RWPE2 (cell line): ENCODE measurements at places on chromosomes 1 and 21.

DNA sequence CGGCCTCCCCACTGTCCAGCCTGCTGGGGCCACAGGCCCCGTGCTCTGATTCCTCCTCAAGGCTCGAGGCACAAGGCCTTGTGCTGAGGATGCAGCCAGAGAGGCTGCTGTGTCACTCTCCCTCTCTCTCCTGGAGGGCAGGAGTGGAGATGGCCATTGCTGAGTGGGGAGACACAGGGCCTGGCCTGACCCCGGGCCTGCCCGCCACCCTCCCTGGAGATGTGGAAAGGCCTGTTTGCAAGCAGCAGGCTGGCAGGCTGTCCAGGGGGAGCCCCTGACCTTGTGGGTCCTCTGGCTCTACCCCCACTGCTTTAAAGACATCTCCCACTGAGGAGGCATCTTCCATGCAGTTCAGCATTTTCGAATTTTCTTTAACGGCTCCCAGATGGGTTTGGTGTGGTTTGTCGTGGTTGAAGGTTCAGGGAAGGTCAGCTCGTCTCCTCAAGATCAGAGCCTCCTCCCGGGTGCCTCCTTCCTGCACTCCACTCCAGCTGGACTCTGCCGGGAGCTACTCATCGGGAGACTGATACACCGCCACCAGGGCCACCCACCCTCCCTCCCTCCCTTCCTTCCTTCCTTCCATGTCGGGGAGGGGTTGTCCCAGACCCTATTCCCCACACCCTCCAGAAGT lies 69.1 kb downstream of the SPSB1 start:
- DNase-seq = no peak

- no peak for DNase-seq
Observed at GRCh38 chr1:246569248-246570238, 3.3 kb downstream of the CNST start.

DNA sequence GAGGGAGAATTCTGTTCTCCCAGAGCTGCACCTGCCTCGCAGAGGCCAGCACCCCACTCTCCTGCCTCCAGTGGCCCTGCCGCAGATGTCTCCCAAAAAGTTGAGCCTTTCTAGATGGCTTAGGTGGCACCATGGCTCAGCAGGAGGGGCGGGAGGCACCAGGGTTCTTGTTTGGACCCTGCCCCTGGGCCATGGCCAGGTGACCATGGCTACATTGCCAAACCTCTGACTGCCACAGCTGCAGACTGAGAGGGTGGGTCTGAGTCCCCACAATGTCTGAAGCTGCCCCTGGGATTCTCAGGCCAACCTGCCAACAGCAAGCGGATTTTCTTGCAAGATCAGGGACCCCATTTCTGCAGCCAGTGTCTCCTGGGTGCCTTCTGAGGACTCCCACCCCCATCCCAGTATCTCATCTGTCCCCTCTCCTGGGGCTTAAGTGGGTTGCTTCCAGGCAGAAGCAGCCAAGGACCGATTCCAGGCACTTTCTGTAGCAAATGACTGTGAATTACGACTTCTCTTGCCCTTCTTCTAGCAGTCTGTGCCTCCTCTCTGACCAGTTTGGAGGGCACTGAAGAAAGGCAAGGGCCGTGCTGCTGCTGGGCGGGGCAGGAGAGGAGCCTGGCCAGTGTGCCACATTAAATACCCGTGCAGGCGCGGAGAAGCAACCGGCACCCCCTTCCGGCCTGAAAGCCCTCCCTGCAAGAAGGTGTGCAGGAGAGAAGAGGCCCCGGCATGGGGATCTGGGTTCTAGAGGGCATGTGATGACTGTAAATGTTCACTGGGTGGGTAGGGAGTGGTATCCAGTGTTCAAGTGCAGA lies 22.5 kb downstream of the SESN2 start:
- DNase-seq = no peak

DNA sequence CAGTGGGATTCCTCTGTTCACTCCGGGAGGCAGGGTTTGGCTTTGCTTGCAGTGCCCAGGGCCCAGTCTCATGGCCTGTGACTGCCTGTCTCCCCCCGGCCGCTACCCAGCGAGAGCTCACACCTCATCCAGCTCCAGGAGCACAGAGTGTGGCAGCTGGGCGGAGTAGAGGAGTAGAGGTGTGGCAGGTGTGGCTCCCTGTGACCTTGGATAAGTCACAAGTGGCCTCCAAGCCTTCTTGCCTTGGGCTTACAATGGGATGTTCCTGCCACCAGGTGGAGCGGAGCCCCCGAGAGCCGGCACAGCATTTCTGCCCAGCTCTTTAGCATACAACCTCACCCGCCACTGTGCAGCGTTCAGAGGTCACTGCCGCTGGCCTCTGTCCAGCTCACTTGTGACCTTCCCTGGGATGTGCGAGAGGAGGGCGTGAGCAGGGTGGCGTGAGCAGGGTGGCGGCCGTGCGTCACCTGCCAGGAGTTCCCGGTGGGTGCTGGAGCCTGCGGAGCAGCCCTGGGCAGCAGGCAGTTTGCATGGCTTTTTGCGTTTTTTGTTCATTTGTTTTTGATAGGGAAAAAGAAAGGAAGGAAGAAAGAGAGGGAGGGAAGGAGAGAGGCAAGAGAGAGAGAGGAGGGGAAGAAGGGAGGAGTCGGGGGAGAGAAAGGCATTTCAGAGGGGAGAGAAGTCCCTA lies 42.4 kb downstream of the CRYAA start:
- peak; percentile 38 for DNase-seq

DNA sequence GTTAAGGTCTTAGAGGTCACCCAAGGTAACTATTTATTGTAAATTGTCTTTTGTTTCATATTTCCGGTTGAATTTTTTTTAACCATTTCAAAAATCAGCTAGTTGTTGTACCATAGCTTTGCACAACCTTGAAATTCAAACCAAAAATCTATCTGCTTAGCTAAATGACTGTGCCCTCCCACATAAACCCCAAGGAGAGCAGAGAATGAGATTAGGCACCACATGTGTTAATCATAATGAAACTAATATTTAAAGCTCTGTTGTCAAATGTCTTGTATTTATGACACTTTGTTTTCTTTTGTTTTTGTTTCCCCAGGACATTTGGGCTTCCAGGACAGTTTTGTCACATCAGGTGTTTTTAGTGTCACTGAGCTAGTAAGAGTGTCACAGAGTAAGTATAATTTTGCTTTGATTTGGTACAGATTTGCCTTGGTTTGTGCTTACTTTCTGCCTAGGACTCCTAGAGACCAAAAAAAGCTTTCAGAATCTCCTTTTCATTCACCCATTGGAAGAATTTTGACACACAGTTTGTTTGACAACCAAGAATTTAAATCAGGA lies 249.9 kb downstream of the NFIA start:
- no peak for DNase-seq

- no peak for DNase-seq
Observed at GRCh38 chr1:223248001-223248769, 105.1 kb upstream of the TLR5 start.

- DNase-seq = no peak
Observed at GRCh38 chr1:167165948-167166689, 54.6 kb upstream of the POU2F1 start.

DNA sequence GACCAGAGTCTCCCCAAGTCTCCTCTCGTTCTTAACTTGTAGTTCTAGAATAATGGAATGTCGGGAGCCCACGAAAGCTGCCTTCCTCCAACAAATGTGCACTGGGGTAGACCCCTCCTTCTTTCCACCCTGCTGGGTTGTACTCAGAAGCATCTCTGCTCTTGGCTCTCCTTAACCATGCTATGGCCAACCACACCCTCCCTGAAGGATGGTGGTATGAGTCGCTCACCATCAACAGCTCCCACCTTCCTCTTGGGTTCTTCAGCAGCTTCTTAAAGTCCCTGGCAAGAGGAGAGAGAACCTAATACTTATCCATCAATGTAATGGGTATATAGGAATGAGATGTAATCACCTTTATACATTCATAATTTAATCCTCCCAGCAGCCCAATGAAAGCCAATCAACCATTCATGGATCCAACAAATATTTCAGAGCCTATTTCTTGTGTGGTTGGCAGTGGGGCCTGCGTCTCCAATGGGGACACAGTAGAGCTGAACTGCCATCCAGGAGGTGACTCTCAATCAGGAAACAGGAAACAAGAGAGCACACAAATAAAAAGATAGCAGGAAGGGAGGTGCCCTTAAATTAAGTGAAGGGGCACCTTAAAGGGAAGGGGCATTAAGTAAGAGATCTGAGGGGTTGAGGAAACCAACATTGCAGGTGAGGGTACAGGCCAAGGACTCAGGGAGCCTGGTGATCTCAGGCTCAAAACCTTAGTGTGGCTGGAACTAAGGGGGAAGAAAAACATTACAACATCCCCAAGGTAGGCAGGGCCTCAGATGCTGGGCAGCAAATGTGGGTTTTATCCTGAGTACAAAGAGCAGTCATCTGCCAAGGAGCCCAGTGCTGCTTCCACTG lies 64.4 kb upstream of the ETS2 start:
- DNase-seq = no peak

- DNase-seq = no peak
Observed at GRCh38 chr1:16241221-16241708, 4.3 kb upstream of the CPLANE2 start.
